ENCODE measurements at places on chromosomes 2 and 18.

GRCh38 chr2:230877116-230877758, 12.5 kb downstream of the ITM2C start:
- DNase-seq = no peak

GRCh38 chr2:109126501-109126860, 2.5 kb upstream of the SH3RF3 start:
- peak; percentile 91 for DNase-seq

- DNase-seq = no peak
Observed at GRCh38 chr18:70086085-70086484, 119.4 kb downstream of the RTTN start.

DNA sequence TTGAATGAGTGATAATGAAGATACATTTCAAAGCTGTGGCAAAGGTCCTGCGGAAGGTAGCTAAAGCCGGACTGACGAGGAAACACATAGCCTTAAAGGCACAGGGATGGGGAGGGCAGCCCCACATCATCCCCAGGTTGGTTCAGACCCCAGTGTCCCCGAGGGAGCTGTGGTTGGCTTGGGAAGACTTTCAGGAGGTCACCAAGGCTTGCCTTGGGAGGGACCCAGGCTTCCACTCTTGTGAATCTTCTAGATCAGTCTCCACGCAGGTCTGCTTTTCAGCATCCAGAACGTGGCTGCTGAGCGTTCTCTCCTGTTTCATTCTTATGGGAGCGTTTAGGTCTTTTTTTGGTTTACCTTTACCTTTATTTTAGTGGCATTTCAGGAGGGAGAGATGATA, 16.8 kb downstream of the KIF1A start:
- DNase-seq = no peak

DNA sequence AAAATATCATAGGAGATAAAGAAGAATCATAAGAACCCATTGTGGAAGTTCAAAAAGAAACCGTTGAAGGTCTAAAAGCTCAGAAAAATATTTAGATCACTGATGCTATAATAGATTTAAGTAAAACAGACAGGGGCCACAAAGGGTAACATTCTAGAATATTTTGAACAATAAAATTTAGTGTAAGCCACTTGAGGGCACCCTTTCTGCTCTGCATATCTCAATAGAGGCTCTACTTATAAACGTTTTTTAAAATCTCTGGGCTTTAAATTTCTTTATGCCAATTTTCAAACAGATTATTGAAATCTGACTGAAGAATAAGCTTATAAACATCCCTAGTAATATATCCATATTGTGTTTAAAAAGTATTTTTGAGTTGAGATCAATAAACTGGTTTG, 57.6 kb upstream of the IL1RL1 start:
- no peak for DNase-seq

DNA sequence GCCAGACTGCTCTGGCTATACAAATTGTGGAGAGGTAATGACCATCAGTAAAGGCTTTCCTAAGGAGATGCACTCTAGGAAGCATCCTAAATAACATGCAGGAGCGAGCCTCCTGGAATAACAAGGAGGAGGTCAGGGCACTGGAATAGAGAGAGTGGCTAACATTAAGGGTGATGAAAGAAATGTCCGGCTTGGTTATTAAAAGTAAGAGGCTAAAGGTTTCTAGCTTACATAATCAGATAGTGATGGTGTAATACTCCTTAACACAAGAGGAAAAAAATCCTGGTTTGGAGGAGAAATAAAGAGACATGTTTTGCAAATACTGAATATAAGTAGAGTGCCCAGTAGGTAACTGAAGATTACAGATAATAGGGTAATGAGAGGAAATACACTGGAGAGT, 365.7 kb downstream of the ZEB2 start:
- DNase-seq = no peak

DNA sequence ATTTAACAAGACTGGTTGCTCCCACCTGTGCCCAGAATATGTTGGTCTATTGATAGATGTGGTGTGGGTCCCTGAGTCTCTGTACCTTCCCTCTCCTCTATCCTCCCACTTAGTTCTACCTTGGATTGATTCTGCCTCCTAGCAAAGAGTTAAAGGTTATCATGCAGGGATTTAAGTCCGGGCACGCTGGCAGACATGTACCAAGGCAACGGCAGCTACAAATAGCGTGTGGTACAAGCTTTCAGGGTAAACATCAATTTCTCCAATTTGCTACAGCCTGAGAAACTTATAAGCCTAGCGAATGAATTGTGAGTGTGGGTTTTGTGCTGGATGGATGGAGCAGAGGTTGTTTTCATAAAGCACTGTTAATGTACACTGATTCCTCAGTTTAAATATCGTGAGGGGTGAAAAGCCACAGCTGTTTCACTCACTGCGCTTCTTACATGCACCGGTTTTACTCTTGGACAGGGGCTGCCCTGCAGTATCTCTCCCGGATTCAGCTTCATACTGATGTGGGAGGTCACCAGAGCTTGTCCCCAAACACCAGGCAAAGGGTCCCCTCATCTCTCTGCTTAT, 289.8 kb downstream of the ICOS start:
- DNase-seq = no peak

DNA sequence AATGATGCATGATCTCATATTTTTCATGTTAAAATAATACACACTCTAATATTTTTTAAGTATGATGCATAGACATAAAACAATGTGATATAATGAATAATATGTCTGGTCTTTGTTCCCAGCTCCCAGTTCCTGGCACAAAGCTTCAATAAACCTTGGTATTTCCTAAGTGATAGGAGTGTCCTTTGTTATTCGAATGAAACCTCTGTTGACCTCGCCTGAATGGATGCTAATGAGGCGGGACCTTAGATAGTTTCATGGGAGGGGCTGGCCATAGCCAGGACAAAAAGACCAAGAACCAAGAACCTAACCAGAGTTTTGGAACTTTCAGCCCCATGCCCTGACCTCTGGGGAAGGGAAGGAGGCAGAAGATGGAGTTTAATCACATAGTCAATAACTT, 257.7 kb upstream of the COPS8 start:
- peak; percentile 35 for DNase-seq

GRCh38 chr2:145199827-145200706, 680.1 kb upstream of the ZEB2 start:
- peak; percentile 72 for DNase-seq

GRCh38 chr2:88161446-88162244, 8.5 kb upstream of the THNSL2 start:
- no peak for DNase-seq

DNA sequence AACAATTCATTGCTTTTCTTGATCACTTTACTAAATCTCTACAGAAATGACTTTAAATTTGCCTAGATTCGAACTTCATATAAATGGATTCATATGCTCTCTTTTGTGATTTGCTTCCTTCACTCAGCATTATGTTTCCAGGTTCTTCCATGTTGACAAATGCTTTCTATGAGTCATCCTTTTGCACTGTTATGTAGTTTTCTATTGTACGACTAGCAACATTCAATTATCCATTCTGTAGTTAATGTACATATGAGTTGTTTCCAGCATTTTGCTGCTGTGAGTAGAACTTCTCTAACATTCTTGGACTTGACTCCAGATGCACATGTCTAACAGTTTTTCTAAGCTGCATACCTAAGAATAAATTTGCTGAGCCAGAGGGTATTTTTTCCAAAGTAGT, 66.5 kb upstream of the NEUROD1 start:
- no peak for DNase-seq

DNA sequence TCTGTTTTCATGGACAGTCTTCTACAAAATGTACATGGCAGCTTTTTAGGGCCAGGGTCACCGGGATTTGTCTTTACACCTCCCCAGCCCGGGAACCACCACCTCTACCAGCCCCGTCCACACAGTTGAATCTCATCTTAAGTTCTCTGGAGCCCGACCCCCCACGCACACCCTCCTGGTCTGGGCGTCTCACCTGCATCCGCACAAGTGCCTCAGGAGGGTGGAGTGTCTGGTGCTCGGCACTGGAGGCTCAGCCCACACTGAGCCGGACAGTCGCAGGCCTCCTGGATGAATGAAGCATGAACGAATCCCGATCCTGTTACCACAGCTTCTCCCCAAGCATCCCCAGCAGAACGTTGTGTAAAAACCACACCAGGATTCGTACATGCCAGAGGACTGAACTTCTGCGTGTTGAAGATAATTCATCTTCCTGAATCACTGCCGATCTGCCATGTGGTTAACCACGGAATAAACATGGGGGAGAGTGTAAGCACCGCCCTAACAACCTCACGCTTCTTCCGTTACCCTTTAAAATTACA, 162.0 kb downstream of the RTP5 start:
- DNase-seq = peak; percentile 70

GRCh38 chr2:178395941-178396570, 54.9 kb downstream of the PRKRA start:
- DNase-seq = no peak

GRCh38 chr18:35716169-35716831, 134.8 kb downstream of the GALNT1 start:
- DNase-seq = no peak

DNA sequence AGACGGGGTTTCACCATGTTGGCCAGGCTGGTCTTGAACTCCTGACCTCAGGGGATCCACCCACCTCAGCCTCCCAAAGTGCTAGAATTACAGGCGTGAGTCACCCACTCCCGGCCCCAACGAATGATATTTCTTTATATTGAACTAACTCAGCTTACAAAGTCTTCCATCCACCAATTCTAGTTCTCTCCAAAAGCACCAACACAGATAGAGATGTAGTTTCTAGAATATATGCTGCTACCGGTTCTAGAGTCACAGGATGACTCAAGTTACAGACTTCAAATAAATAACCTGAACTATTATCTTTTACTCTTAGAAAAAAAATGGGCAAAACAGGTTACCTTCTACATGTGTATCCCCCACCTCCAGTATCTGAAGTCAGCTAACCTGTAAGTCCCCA, 9.2 kb downstream of the ACAA2 start:
- no peak for DNase-seq

DNA sequence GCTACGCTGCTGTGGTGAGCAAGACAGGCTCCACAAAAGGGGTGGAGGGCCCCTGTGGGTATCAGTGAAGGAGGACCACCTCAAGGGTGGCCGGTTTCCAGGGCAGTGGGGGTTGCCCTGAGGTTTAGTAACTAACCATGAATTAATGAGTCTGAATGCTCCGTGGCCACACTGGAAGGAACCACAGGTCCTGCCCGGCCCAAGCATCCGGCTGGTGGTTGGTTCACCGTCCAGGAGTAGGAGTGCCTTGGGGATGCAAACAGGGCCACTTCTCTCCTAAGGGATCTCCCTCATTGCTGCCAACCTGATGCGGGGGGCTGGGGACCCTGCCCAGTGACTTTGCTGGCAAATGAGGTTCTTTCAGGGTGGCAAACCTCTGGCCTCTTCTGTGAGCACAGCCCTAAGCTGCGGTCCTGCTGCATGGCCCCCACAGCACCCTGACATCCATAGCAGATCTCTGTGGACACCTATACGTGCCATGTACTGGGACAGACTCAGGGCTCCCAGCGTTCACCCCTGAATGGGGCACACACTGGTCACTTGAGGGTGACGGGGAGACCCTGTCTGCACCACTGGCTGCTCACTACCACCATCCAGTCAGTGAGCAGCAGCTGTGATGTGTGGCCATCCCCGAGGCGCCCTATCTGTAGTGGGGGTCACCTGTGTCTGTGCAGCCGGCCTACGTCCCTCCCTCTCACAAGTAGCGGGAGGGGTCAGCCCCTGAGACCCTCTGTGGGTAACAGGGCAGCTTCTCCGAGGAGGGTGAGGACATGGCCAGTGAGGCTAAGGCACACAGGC, 41.6 kb downstream of the HS6ST1 start:
- DNase-seq = no peak

- DNase-seq = peak; percentile 57
Observed at GRCh38 chr18:68662754-68663153, 52.2 kb downstream of the TMX3 start.

GRCh38 chr2:233822101-233822771, 32.1 kb downstream of the HJURP start:
- no peak for DNase-seq

DNA sequence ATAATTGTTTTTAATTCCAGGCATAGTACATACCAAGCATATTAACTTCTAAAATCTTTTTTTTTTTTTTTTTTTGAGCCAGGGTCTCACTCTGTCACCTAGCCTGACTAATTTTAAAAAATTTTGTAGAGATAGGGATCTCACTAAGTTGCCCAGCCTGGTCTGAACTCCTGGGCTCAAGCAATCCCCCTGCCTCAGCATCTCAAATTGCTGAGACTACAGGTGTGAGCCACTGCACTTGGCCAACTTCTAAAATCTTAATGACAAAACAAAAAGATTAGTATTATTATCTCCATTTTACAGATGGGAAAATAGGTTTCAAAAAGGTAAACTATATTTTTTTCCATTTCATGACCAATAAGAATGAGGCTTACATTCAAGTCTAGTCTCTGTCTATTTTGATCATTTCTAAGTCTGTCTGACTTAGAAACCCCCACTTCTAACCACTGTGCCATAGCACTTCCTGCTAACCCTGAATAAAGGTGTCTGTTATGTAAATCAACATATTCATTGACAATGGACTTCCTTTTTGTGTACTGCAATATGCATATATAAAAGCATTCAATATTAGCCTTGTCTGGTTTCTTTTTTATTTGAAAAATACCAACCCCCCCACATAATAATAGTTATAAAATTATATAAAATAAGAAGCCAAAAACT, 28.7 kb upstream of the ZEB2 start:
- DNase-seq = no peak

DNA sequence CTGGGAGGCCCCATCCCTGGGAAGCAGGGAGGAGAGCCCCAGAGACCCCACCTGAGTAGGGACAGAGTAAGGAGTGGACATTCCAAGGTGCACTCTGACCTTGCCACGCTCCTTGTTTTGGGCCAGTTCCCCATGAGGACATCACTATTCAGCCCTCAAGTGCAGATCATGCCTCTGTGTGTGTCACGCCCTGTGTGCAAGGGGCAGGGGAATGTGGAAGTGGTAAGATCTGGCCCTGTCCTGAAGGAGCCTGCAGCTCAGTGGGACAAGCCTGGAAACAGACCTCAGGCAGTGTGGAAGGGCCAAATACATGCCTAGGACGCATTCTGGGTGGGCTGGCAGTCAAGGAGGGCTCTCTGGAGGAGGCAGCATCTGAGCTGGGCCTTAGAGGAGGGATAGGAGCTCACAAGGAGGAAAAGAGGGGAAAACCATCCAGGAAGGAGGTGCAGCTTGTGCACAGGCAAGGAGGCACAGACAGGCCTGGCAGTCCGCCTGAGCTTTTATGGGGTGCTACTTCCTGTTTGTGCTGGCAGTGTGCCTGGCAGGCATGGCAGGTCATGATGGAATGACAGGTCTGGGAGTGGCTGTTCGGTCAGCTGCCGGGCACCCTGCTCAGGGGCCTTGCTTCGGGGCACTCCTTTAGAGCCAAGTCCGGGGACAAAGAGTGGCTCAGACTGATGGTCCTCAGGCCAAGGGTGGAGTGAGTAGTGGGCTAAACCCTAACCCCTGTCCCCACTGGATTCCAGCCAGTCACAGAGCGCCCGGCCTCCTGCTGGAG, 3.3 kb downstream of the KLHL30 start:
- DNase-seq = no peak

All from fibroblast of skin of back (primary cell).